ENCODE measurements at places on chromosomes 13 and 19. TPM values are rescaled to one million over a fixed set of nuclear protein-coding genes. Genes with fewer than 3 reads are reported as not detected.

Gene KL
- total RNA-seq: 2.8 TPM

Gene ZNF497
- total RNA-seq: 5.9 TPM

Gene NKG7
- not detected for total RNA-seq

Gene LRRC4B
- total RNA-seq: 75.8 TPM

Gene SUGT1
- 90.5 TPM for total RNA-seq

Data from occipital lobe (tissue), 3 donors.